ENCODE measurements at places on chromosomes 5 and 9.

- DNase-seq, result no peak
These were observed 64.8 kb downstream of the HSPA4 start for GRCh38 chr5:133116601-133117000.

DNA sequence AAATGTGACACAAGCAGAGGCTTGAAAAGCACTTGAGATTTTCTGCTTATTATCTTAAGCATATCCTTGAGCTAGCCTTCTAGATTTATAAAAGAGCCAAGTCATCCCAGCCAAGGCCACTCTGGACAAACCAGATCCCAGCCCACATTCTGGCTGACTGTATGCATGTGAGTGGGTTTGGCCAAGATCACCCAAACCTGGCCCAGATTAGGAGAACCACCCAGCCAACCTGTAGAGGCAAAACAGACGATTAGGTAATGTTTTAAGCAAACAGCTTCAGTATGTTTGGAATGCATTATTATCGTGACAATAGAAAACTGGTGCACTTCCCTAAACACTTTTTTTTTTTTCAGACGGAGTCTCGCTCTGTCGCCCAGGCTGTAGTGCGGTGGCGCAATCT, 151.9 kb downstream of the SPATA31D1 start:
- no peak for DNase-seq

DNA sequence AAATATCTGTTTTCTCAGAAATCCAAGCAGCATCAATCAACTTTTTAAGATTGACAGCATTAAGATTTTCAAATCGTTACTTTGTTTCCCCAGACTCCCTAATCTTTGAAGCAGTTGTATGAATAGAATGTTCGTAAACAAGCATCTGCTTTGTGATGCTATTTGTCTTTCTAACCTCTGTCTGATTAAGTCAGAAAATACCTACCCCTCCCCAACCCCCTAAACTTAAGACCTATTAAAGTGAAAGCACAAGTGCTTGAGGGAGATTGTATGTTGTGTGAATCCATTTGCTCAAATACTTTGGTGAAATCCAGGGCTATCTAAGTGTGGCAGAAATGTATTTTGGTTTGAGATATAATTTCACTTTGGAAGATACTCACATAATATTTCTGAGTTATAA, 47.9 kb upstream of the C5orf47 start:
- DNase-seq, result no peak

GRCh38 chr5:59125011-59125961, 542.4 kb downstream of the RAB3C start:
- no peak for DNase-seq

- DNase-seq, result no peak
These were observed 99.3 kb downstream of the ANGPTL2 start for GRCh38 chr9:127022913-127023660.

DNA sequence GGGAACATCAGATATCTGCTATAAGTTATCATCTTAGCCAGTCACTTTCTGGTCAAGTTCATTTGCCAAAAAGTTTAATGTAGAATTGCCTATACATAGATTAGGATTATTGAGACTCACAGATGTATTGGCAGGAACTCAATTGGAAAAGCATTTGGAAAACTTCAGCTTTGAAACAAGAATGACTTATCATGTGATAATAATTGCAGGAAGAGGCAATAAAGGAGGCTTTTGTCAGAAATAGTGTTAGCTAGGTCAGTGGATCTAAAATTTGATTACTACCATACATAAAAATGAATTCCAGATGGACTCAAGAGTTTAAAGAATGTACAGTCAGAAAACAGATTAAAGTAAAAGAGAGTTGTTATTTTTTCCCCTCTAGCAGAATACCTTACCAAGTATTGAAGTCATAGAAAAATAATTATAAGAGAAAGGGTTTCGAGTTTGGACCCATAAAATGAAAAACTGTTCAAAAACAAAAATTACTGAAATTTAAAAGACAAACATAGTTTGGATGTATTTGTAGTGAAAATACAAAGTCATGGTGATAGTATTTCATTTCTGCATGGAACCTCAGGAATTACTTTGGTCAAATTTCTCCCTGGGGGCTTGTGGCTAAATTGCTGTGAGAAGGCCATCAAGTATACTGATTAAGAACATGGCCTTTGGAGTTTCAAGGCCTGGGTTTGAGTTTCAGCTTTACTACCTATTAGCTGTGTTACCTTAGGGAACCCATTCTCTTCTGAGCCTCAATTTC, 159.9 kb downstream of the TMEM38B start:
- DNase-seq, result no peak

DNA sequence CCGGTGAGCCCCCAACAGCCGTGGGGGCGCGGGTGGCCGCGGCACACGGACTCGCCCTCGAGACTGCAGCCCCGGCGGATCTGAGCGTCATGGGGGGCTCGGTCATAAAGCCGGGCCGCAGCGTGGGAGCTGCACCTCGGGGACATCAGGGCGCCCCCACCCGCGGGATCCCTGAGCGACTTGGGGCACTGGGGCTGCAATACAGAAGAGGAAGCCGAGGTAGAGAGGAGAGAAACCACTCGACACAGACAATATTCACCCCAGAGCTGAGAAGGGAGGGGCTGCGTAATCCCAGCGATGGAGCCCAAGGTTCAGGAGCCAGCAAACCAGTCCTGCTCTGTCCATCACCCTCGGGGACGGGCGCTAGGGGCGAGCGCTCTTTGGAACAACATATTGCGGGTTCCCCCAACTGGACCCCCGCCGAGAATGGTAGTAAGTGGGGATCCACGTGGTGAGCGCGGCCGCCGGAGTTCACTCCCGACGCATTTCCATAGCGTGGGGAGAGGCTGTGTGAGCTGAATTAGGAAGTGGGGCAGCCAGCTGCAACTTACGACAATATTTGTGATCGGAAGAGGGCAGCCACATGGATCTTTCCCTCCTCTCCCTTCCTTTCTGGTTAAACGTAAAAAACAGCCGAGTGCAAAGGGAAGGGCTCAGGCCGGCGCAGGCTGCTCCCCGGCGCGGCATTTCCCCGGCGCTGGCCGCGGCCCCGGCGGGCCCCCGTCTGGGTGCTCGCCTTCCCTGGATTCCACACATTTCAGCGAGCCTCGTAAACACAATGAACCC, 9.9 kb downstream of the PTCH1 start:
- no peak for DNase-seq

DNA sequence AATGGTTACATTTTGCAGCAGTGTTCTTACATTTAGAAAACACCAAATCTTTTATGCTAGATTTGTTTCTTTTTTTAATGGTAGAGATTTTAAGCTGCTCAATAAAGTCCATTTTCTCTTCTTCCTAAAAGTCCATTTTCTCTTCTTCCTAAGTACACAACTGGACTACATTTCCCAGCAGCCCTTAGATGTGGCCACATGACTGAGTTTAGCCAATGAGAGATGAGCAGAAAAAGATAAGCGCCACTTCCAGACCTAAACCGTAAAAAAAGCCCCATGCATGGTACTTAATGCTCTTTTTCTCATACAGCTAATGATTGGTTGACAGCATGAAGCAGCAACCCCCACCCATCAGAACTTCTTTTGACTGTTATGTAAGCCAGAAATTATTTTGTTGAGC, 206.7 kb downstream of the FAM114A2 start:
- no peak for DNase-seq

DNA sequence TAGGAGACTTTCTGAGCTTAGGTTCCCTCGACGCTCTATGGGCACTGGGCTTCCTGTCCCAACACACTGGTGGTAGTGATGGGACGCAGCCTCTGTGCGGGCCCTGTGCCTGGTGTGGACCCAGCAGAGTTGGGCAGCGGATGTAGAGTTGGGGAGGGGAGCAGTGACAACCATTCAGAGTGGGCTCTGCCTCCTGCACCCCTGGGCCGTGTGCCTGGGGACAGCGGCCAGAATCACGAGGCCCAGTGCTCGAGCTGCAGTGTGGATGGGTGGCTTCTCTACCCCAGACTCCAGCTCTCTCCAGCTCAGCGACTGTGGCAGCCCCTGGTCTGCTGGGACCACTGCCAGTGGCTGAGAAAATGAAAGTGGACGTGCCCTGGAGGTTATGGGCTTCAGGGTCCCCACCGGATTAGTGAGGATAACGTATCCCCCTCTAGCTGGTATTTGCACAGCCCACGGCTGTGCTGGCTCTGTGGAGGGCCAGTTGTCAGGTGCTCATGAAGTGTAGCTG, 18.6 kb downstream of the RXRA start:
- DNase-seq, result no peak

Data from stimulated activated CD4-positive, alpha-beta T cell treated with anti-CD3 and anti-CD28 coated beads, Interleukin-15, amount 100 ng/mL, for 1 hour (primary cell).